ENCODE measurements at places on chromosomes 6 and 20.

DNA sequence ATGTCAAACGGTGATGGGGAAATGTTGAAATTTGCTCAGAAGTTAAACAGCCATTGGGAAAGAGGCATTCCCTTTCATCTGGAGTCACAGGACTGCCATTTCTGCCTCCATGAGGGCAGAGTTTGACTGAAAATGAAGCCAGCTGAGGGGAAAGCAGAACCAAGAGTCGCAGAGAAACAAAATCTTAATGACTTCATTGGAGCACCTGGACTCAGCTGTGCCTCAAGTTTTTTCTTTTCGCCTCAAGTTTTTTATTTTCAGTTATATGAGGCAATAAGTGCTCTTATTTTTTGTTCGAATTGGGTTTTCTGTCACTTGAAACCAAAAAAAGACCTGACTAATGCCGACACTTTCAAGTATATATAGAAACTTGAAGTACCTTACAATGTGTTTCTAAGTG lies 161.3 kb downstream of the PKHD1 start:
- no peak for DNase-seq

DNA sequence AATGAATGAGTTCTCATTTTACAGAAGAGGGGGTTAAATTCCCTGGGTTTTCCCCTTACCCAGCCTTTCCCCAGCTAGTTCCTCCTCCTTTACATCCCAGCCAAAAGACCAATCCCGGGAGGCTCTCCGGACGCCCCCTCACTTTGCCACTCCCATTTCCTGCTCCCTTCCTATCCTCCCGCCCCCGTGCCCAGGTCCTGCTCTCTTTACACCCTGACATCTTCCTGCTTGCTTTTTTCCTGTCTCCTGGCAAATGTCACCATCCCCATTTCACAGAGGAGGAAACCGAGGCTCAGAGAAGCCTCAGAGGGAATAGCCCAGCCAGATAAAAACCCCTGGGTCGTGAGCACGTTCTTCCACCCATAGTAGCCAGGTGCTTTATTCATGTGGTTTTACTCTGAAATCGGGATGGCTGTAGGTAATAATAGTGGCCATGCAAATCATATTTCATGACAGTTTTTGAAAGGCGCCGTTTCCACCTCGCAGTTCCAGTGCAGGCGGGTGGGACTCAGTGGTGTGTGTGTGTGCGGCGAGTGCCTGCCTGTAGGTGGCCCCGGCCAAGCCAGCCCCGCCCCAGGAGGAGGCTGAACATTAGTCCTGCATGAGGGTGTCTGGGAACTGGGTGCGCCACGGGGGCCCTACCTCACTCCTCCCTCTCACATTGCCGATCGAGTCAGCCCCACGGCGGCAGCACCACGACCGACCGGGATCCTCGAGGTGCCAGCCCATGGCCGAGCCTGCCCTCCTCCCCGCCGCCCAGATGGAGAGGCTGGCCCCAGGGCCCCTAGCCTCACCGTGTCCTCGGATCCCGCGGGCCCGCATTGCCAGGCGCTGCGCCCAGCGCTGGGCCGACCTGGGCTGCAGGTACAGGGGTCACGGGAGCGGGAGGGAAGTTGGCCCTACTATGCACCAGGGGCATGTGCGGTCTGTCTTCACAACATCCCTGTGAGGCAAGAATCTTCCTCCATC lies at the start of gene ARHGAP40:
TSS of gene ARHGAP40 (plus strand) at position 594 of the 969 bp plus-strand sequence.
- DNase-seq = peak; percentile 31

DNA sequence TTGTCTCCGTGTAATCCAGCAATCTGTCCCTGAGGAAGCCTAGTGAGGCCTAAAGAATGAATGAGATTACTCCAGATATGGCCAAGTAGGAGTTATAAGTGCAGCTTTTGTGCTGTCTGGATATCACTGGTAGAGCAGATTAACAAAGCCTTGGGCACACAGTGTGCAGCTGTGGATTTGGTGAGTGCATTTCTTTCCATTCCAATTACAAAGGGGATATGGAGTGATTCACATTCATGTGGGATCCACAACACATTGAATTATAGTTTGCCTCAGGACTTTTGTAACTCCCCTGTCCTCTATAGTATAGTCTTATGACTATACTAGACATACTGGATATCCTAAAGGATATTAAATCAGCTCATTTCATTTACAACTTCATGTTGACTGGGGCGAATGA lies 47.1 kb downstream of the HLA-F start:
- no peak for DNase-seq

DNA sequence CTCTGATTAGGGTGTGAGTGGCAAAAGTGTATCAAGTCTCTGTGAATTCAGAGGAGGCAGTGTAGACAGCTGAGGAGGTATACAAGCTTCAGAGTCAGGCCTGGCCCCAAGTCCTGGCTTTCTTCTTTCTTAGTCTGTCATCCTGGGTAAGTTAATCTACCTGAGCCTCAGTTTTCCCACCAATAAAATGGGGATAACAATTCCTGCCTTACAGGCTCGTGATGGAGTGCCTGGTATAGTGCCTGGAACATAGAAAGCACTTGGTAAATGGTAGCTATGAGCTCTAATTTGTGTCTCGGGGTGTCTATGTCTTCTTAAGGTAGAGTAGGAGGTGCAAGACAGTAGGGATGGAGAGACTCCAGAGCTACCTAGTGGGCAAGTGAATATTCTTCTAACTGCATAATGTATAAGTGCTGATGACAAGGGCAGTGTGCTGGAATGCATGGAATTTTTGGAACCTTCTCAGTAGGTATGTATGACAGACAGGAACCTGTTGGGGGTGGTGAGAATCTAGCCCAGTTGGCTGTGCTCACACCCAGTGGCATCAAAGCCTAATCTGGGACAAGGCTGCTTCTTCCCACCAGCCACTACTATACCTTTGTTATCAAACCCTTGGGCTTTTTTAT lies 4.0 kb upstream of the SCUBE3 start:
- DNase-seq = no peak

DNA sequence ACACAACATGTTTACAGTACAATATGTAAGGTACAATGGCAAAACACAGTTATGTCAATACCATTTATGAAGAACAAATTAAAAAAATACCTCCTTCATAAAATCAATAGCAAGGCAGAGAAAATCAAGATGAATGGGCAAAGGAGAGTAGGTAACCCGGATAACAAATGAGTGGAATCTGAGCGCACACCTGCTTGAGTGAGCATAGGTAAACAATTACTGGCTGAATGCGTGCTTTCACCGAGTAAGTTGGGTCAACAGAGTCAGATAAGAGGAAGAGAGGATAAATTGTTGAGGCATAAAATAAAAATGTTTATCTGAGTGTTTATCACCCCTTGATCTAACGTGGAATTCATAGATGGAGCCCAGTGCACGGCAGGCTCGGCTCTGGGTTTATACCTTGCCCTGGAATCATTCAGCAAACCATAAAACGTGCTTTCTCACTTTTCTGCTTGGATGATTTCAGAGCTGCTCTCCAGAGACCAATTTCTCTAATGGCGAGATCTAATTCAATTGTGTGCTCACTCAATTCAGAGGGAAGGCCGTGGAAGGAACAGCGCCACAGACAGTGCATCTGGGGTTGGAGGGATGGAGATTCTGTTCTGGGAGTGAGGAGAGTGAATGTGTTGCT lies 224.8 kb upstream of the MAP3K7 start:
- DNase-seq = no peak

GRCh38 chr6:6751266-6751596 lies 162.7 kb downstream of the LY86 start:
- DNase-seq = no peak

DNA sequence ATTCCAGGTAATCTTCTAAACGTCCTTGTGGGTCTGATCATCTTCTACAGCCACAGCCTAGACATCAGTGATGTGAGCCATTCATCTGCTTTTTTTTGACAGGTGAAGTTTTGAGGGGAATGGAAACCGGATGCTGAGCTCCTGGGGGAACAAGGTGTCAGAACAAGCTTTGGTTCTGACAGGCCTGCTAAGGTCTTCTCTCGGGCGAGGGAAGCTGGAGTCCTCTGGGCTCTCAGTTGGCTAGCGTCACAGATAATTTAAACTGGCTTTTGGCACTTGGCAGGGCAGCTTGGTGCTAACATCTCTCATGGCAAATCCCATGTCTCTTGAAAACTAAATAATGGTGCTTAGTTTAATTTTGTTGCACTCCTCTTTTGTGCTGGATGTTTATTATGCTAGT lies 8.4 kb upstream of the AIG1 start:
- DNase-seq = no peak

DNA sequence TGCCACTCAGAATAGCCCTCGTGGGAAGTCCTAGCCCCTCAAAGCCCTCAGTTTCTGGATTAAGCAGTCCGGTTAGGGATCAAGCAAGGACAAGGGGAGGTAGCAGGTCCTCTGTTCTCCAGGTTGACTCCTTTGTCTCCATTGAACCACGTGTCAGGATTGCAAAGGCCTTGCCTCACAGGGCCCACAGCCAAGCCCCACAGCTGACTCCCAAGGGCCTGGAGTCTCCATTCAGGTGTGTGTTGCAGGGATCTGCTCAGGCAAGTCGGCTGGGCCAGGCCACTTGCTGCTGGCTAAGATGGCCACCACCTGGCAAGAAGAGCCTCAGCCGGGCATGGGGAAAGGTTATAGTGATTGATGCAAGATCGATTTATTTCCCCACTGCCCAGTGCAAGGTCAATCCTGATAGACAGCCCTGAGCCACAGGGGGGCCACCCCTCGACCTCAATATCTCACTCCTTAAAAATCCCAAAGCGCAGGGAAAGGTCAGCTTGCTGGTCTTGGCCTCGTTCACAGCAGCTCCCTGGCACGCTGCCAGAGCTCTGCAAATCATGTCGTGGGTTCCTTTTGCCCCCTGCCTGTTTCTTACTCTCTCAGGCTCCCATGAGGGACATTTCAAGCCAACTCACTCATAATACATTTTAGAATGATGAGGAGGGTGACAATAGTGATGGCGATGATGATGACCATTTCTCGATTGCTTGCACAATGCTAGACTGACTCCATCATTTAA lies 75.9 kb downstream of the EDN3 start:
- no peak for DNase-seq

DNA sequence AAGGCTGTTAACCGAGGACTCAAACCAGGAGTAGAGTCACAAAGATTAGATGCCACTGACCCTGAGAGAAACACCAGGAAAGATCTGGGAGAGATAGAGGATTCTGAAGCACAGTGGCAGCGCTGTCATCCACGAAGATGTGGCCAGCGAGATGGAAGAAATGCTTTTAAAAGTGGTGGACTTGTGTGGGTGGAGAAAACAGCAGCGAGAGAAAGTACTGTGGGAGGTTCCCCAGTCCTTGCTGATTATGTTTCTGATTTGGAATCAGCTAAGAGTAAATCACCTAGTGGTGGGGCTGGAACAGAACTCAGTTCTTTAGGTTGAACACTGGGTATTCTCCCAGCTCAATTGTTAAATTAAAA lies 435 bp upstream of the ZNF322 start:
- no peak for DNase-seq

DNA sequence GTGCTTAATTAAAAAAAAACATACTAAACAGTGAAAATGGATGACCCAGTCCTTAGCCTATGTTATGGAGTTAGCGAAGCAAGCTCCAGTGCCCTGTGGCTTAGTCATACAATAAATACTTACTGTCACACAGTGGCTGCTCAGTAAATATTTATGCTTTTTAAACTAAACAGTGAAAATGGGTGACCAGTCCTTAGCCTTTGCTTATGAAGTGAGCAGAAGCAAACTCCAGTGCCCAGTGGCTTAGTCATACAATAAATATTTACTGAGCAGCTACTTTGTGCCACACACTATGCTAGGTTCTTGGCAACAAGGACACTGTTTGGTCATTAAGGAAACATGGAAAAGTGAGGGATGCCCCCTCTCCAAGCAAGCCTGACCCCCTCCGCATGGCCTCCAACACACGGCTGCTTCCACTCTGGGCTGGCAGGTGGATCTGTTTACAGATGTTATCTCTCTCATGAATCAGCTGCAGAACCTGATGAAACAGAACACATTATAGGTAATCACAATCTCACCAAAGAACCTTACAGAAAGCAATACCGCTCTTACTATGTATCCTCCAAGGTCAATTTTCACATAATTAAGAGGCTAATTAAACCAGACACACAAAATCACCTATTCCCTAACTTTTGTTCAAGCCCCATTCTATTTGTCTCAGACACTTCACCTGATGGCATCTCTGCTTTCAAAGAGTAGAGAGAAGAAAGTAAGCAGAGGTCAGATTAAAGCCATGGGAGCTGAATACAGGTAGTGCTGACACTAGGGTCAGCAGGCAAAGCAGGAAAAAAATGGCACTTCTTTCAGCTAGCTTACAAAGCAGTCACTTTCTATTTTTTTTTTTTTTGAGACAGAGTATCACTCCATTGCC lies 27.3 kb downstream of the CDK5RAP1 start:
- DNase-seq = no peak

GRCh38 chr20:38789503-38790199 lies 15.8 kb upstream of the PPP1R16B start:
- DNase-seq = no peak

DNA sequence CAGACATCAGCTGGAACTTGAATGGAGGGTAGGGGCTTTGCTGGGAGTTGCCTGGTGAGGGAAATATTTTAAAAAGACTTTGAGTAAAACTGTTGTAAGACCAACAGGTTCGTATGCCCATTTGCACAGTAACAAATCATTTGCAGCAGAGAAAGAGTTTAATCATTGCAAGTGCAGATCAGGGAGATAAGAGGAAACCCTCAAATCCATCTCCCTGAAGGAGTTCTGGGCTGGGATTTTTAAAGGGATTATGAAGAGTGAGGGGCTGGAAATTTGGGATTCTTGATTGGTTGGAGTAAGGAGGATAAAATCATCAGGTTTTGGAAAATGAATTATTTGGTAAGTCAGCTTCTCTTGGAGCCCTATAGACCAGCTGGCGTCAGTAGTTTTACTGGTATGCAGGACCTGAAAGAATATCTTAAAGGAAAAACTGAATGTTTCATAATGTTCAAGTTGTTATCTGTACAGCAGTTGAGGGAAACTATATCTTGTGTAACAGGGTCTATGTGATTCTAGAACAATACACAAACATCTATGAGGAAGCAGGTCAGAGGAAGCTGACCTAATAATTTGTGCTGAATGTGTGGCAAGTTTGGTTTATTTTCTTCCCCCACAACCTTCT lies 295.5 kb downstream of the PLCB1 start:
- no peak for DNase-seq

GRCh38 chr6:155311583-155311982 lies 2.7 kb downstream of the TFB1M start:
- DNase-seq = no peak

GRCh38 chr6:15200087-15200486 lies 45.8 kb upstream of the JARID2 start:
- no peak for DNase-seq

GRCh38 chr6:144617191-144617590 lies 332.1 kb downstream of the UTRN start:
- DNase-seq = no peak

DNA sequence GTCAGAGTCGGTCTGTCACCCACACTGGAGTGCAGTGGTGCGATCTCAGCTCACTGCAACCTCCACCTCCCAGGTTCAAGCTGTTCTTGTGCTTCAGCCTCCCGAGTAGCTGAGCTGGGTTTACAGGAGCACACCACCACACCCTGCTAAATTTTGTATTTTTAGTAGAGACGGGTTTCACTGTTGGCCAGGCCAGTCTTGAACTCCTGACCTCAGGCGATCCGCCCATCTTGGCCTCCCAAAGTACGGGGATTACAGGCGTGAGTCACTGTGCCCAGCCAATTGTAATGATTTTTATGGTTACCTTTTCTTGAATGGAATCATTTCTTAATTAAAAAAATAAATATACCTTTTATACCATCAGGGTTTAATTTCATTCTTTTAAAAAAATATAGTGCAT lies 105.7 kb downstream of the MTHFD1L start:
- no peak for DNase-seq

GRCh38 chr20:44217342-44218092 lies 6.9 kb upstream of the OSER1 start:
- DNase-seq = peak; percentile 66

Data from stimulated activated CD4-positive, alpha-beta T cell treated with anti-CD3 and anti-CD28 coated beads, Interleukin-1b, Interleukin-23, amount 100 ng/mL, for 48 hours (primary cell).